CD4-positive, alpha-beta T cell treated with Interleukin-17A for 1 hour (primary cell): ENCODE measurements at places on chromosomes 2 and 18.

DNA sequence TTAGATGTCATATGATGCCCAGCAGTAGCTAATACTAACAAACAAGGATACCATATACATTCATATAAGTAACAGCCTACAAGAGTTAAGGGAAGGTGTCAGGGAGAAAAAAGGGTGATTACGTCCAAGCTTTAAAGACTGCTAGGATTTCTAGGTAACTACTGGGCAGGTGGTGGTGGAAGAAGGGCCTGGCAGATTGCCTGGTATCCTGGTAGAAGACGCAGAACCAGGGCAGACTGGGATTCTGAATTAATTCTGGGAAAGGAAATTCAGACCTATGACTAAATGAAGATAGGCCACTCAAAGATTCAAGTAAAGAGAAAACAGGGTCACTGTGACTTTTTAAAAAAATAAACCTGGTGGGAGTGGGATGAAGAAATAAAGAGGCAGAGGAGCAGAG lies 31.9 kb downstream of the NDUFA10 start:
- no peak for DNase-seq

- DNase-seq: no peak
These were observed 104.6 kb downstream of the TCF4 start for GRCh38 chr18:55483266-55483871.

DNA sequence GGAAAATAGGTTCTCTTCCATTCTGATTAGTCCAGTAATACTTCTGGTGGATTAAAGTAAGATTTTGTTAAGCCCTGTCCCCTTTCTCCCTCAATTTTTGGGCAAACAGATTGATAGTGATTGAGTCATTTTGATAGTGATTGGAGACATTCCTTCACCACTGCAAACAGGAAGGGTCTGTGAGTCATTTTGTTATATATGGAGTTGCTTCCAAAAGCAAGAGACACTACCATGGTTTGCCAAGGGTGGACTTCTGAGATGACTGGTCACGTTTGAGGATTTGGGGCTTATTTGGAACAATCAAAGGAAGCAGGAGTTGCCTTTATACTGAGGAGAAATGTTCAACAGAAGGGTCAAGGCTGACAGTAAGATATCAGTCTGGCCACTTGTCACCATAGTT lies 249.9 kb downstream of the PARD3B start:
- no peak for DNase-seq

GRCh38 chr18:78497641-78498040 lies 482.0 kb upstream of the SALL3 start:
- no peak for DNase-seq

DNA sequence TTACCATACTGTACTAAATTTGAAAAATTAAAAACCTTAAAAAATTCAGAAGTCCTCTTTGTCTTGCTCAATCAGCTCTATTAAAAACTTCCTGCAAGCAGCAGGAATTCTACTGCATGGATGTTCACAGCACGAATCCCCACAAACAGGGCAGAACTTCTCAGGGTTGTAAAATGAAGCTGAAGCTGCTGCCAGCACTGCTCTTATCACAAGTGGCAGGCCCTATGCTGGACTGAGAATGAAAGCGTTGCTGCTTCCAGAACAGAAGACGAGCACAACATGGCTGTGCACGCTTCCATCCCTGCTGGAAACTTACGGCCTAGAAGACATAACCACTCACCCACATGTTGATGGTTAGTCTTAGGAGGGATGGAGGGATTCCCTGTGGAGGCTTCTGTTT lies 134.0 kb downstream of the RAB3GAP1 start:
- DNase-seq: no peak

- no peak for DNase-seq
These were observed 27.5 kb downstream of the BUB1 start for GRCh38 chr2:110650346-110650745.
